ENCODE measurements at places on chromosomes 2 and 18.

DNA sequence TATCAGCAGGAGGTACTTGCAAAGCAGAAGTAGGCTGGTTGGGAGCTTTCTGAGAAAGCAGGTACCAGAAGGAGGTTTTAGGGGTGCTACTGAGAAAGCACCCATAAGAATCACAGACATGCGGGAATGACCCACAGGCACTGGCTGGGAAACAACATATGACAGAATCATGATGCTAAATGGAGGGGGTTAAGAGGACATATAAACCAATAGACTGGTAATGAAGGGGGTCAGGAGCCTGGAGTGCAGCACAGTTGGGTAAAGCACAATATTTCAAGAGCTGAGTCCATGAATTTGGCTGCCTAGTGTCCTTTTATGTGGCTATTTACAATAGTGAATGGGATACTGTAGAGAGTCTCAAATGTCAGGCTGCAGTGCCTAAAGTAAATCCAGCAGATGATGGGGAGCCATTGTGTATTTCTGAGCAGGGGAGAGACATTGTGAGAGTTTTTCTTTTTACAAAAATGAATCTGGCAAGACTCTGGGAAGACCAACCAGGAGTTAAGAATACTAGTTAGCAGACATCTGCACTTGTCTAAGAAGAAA, 27.6 kb upstream of the GMCL1 start:
- no peak for DNase-seq

DNA sequence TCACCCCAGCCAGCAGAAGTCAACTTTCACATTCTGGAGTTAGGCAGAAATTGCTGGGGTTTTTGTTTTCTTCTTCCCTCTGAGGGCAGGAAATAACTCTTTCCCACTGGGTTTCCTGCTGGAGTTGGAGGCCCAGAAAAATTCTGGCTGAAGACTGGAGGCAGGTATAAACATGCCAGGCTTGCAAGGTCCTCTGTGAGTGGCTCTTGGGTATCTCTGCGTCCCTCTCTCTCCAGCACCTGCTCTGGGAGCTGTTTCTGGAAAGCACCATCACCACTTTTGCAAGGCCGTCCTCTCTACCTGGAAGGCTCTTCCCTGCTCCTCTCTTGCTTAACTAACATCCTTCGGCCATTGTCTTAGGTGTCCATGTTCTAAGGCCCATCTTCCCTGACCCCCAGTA, 91.0 kb downstream of the MCFD2 start:
- DNase-seq, result no peak

GRCh38 chr2:182228073-182228473, 198.8 kb downstream of the PDE1A start:
- DNase-seq, result no peak

DNA sequence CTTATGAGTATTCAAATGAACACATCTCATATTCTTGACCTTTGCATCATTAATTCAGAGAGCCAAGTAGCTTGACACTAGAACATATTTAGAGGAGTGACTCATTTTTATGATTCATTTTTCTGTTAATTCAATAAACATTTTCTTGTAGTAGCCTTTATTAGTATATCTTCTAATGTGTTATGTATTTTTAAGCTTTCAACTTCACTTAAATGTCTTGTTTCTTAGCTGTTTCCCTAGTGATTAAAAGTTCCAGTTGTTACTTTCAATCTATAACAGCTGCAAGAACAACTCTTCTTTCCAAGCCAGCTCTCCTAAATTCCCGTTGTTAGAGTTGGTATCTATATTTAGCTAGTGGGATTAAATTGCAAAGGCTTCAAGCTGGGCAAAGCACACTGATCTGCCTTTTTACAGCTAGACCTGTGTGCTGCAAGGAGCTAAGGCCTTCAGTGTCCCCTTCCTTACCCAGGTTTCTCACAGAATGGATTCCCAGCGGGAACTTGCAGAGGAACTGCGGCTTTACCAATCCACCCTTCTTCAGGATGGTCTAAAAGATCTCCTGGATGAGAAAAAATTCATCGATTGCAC, at the start of gene KLHL41:
TSS of gene KLHL41 (plus strand) at position 405 of the 588 bp plus-strand sequence. CDS start at position 482, 77 bp downstream.
- DNase-seq, result no peak

DNA sequence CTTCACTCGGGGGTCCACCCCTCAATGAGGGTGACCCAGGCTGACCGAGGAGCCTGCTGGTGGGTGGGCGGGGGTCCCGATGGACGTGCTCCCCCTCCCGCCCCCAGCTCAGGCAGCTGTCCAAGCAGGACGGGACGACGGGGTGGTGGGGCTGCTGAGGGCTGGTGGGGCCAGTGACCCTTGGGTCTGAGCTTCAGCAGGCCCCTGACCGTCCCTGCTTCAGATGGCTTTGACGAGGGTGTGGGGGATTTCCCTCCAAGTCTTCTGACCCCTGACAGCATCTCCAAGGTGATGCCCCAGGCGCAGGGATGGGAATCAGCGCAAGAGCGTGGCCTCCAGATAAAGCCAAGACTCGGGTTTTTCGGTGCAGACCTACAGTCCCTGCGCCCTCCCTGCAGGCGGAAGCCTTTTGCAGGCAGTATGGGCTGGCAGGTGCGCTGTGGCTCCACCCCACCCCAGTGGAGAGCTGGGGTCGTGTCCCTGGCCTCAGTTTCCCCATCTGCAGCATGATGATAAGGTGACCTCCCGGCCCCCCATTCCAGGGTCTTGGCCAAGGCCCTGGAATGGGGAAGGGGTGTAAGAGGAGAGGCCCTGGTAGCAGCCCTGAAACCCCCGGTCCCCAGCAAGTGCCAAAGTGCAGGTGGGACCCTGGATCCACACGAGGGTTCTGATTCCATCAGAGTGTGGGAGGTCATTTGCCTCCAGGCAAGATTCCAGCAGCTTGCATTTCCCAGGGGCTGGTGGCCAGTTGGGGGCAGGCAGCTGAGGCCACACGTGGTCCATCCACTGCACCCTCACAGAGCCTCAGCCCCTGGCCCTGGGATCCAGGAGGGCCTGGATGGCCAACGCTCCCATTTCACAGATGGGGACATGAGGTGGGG, 8.7 kb downstream of the CROCC2 start:
- DNase-seq, result no peak

GRCh38 chr2:59112258-59112657, 871.1 kb upstream of the FANCL start:
- no peak for DNase-seq

DNA sequence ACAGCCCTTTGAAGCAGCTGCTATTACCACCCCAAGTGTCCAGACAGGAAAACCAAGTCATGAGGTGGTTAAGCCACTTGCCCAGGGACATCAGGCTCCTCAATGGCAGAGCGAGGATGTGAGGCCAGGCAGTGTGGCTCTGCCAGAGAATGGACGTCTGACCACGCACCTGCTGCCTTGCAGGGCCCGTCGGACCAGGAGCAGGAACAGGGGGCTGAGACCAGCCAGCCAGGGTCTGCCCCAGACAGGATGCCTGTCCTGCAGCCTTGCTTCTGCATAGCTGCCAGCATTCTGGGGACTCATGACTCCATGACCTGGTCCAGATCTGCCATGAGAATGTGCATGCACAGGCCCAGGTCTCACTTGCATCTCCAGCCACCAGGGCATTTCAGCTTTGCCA, 52.0 kb downstream of the BCL2L11 start:
- no peak for DNase-seq

DNA sequence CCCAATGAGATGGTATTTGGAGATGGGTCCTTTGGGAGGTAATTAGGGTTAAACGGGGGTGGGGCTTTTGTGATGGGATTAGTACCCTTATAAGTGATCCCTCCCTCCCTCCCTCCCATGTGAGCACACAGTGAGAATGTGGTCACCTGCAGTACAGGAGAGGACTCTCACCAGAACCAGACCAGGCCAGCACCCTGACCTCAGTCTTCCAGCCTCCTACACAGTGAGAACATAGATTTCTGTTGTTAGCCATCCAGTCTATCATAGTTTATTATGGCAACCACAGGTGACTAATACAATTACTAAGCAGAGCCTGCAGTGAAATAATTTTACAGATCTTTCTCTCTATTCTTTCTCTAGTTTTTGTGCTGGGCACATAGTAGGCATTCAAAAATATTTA, 137.7 kb upstream of the PKDCC start:
- no peak for DNase-seq

DNA sequence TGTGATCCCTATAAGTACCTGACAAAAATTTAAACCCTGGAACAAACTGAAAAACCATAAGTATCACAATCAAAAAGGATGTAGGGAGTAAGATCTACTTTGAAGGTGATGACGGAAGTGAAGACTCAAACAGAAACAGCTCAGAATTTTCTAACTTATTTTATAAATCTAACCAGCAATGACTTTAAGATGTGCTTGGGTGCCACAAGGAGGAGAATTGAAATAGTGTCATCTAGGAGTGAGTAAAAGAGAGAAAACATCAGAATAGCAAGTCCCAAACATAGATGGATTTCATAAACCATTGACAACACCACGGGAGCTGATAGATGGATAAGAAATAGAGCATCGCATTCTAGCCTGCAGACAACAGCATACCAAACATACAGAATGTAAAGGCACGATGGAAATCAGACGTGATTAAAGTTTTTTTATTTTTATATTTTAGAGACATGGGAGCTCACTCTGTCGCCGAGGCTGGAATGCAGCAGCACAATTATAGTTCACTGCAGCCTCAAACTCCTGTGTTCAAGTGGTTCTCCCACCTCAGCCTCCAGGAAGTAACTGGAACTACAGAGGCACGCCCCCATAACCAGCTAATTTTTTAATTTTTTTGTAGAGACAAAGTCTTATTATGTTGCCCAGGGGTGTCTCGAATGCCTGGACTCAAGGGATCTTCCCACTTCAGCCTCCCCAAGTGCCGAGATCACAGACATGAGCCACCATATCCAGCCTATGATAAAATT, 36.9 kb downstream of the MAP3K19 start:
- no peak for DNase-seq

GRCh38 chr2:144943986-144944385, 424.1 kb upstream of the ZEB2 start:
- no peak for DNase-seq

GRCh38 chr2:72971036-72971435, 53.7 kb downstream of the EMX1 start:
- no peak for DNase-seq

- DNase-seq, result no peak
These were observed 692 bp upstream of the WNT6 start for GRCh38 chr2:218858671-218859555.

DNA sequence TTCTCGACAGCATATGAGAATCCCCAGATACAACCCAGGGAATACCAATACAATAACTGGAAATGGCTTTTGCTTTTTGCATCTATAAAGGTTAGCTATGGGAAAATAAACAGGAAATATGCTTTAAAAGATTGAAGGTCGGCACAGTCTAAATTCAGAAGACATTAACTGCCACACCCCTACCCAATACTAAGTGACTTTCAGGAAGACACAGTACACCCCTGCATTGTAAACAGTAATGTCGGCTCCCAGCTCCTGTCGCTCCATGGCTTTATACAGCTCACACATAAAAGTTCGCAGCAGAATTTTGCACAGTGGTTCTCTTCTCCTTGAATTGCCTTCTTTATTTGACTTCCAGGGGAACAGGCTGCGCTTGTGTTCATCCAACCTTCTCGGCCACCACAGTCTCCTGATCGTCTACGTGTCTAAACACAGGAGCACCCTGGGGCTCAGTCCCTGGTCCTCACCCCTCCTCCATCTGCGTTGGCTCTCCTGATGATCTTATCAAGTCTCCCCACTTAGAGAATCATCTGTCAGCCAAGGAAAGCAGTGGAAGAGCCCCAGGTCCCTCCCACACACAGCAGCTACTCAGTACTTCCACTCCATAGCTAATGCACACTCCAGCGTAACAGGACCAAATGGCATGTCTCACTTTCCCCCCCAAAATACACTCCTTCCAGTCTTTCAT, 22.7 kb downstream of the CYB5A start:
- DNase-seq, result no peak

Measured in stimulated activated CD4-positive, alpha-beta T cell treated with anti-CD3 and anti-CD28 coated beads, Interleukin-15, amount 100 ng/mL, for 48 hours (primary cell).